Fibroblast of pulmonary artery (primary cell): ENCODE measurements at places on chromosomes 7 and 10.
A peak's percentile ranks its signal among the peaks of the same experiment; 100 is the strongest.

- DNase-seq = no peak
These were observed 140.3 kb upstream of the RET start for GRCh38 chr10:42936580-42936979.

- no peak for DNase-seq
These were observed 35.8 kb upstream of the DNAAF5 start for GRCh38 chr7:690478-691360.

DNA sequence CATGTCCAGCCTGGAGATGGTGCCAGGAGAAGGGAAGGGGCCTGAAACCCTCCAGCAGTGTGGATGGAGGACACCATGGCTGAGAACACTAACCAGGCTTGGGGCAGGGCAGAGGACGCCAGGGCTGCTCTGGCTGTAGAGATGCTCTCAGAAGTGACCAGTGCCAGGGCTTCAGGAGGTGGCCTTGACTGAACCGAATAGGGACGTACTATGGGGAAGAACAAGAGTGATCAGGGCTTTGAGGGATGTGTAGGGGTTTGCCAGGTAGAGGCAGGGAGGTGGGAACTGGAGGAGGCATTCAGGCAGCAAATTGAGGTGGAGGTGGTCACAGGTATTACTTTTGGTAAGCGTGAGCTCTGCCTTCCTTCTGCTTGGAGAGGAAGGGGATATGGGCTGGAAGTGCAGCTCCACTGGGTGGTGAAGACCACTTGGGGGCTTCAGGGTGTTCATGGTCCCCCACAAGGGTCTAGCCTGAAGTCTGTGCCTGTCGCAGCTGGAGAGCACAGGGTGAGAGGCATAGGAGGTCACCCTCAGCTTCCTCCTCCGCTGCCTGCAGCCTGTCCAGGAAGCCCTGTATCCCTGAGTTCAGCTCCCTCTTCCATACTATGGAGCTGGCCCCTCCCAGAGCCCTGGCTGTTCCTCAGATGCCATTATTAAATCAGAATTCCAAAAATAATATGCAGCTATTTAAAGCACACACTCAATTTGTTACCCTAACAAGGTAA lies 27.8 kb downstream of the ADCY1 start:
- no peak for DNase-seq

GRCh38 chr7:290554-291372 lies 793 bp downstream of the FOXL3 start:
- DNase-seq = no peak

GRCh38 chr10:77524281-77524711 lies 113.3 kb downstream of the KCNMA1 start:
- peak; percentile 66 for DNase-seq

DNA sequence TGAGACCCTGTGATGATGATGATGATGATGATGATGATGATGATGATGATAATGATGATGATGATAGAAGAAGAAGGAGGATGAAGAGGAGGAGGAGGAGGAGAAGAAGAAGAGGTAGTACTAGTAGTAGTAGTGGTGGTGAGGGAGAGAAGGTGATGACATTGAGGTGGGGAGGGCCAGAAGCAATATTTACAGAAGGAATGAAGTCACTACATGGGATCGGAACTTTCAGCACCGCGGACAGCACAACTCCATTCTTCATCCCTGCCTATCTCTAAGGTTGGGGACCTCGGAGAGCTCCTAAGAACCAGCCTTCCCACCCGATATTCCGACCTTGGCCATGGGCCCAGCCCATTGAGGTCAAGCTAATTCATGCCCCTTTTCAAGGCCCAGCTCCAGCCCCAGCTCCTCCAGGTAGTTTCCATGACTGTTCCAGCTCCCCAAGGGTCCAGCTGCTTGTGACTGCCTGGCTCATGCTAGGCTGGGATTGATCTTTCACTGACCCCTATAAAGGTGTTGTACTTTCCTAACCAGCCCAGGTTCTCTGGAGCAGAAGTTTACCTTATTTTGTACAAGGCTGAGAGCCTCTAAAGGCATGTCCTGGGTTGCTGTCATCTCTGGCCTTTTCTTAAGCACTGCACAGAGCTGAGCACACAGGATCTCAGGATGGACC lies 10.3 kb downstream of the CRHR2 start:
- DNase-seq = peak; percentile 85

DNA sequence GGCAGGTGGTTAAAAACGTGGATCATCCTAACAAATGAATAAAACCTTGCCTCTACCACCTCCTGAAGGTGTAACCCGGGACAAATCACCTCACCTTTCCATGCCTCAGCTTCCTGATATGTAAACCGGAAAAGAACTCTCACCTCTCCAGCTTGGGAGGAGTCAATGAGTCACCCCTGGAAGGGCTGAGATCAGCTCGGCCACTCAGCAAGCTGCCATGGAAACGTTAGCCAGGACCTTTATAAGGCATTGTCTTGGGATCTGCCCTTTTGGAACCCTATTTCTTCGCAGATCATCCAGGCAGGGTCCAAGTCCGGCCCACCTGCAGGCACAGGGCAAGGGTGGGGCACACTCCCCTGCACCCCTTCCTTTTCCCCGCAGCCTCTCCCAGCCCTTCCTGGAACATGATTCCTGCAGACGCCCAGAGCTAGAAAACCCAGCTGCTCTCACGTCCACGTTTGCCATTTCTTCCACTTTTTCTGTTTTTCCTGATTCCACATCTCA lies 81.6 kb upstream of the PFKP start:
- no peak for DNase-seq

- peak; percentile 45 for DNase-seq
These were observed 286.4 kb downstream of the AHR start for GRCh38 chr7:17584822-17585221.

GRCh38 chr10:3438606-3439005 lies 266.0 kb upstream of the PITRM1 start:
- DNase-seq = no peak

- no peak for DNase-seq
These were observed 1.6 kb upstream of the CRHR2 start for GRCh38 chr7:30683816-30684215.

DNA sequence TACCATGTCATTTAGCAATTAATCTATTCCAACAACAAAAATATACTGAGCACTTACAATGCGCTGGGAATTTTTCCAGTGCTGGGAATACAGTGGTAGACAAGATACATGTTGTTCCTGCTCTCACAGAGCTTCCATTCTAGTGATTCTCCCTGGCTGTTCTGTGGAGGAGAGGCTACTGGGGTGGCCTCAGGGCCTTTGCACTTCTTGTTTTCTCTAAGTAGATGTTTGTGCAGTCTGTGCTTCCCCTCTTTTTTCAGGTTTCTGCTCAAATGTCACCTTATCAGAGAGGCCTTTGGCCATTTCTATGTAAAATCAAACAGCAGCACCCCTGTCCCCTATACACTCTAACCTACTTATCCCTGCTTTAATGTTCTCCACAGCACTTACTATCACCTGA lies 24.7 kb downstream of the OSBPL3 start:
- DNase-seq = no peak

DNA sequence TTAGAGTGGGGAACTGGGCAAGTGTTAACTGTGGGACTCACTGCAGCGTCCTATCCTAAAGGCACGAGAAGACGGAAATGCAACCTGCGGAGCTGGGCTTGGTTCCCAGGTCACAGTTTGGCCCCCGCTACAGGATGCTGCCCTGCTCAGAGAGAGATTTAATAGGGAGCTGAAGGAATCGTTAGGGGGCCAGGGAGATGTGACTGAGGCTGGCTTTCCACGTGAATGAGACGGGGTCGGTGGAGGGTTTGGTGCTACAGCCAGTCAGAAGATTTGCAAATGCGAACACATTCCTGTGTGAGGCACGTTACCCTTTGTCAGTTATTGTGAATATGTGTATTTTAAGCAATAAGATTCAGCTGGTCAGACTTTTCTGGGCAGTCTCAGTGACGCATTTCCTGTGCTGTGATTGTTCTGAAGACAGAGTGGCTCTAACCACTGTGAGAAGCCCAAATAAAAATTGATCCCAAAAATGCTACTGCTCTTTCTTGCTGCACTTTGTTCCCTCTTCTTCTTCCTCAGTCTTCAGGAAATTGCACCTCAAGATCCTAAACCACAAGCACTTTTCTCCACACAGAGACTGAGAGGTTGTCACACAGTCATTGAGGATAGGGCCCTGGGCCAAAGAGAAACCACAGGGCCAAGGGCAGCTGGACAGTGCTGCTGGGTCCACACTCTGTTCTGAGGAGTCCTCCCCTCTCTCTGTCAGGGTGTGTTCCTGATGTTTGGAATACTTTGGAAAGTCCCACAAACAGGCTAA lies 21.2 kb downstream of the CYP17A1 start:
- DNase-seq = peak; percentile 98

DNA sequence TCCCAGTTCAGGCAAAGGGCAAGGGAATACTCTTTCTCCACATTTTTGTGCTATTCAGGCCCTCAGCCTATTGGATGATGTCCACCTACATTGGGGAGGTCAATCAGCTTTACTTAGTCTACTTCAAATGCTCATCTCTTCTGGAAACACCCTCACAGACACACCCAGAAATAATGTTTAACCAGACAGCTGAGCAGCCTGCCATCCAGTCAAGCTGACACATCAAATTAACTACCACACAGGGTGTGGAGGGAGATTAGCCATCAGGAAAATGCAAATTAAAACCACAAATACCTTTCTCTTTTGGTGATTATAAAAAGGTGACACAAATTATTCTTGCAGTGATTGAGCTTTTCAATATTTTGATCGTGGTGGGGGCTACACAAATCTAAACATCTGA lies 74.7 kb upstream of the FZD8 start:
- DNase-seq = no peak

- no peak for DNase-seq
These were observed 132.8 kb downstream of the PTPN20 start for GRCh38 chr10:47043928-47044538.

DNA sequence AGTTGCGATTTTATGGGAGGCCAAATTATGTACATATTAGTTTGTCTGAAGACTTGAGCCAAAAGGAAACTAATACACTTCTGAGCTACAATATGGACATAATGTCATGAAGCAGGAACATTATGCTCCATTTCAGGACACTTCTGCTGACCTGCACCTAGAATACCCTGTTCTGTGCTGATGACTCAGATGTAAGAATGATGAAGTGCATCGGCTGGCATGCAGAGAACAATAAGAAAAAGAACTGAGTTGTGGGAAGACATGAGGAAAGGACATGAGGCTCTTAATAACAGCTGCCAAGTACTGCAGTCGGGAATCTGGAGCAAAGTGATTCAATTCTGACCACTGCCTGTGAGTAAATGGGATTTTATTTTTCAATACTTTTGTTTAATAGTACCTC lies 192.9 kb upstream of the VSTM2A start:
- DNase-seq = peak; percentile 39

DNA sequence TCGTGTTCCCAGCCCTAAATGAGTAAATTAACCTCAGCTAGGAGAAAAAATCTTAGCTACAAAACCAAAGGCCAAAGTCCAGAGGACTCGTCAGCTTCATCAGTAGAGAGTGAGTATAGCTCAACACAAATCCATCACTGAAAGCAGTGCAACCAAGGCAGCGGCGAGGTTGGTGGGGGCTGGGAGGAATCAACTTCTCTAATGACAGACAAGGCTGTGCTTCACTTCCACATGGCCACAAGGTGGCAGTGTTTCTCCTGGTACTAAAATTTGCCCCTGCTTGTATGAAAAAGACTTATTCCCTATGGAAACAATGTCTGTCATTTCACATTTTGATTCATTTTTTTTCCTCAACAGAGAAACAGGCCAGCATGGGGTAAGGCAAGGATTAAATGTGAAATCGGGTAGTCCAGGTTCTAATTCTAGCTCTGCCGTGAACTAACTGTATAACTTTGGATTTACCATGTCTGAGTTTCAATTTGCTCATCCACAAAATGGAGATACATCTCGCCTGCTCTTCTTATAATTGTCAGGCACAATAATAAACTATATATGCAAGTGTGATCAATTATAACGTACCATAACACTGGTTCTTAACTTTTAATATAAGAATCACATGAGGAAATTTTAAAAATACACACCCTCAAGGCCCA lies 39.3 kb downstream of the FAS start:
- peak; percentile 92 for DNase-seq

DNA sequence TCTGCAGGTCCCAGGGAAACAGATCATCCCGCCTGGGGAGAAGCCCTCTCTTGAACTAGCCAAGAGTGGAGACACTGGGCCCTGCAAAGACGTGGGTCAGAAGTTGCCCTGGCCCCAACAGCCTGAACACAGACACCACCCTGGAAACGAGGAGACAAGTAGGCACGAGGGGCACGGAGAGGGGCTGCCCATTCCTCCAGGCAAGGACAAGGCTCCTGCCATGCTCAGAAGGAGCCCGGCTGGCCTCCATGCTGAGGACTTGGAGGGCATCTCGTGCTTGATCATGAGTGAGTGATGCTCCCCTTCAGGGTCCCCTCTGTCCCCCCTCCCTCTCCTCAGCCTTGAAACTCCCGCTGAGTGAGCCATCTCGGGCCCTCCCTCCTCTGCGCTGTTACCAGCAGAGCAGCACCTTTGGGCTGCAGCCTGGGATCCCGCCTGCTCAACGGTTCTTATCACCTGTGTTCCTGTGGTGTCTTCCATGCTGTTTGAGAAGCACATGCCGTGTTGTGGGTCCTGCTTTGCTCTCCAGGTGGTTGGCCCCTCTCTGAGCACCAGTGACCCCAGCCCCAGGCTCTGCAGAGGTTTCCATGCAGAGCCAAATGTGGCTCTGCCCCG lies 544.3 kb downstream of the TCERG1L start:
- no peak for DNase-seq

DNA sequence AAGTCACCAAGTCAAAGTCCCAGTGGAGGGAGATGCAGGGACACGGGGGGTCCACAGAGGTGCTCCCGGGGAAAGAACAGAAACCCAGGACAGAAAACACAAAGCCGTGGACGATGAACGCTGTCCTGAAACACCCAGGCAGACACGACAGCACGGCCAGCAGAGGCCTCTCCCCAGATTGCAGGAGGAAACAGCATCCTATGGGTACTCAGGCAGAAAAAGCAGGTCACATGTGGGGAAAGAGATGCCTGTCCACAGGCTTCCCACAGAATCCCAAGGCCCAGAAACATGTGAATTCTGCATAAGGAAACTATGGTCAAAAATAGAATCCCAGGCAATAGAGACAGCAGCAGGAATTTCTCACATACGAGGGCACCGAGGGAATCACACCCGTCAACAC lies 53.6 kb upstream of the ADGRA1 start:
- no peak for DNase-seq

GRCh38 chr10:75236178-75236825 lies 545 bp upstream of the COMTD1 start:
- no peak for DNase-seq
